CD4-positive, alpha-beta T cell treated with Interleukin-4 for 4 hours (primary cell): ENCODE measurements at places on chromosomes 3 and 15.

DNA sequence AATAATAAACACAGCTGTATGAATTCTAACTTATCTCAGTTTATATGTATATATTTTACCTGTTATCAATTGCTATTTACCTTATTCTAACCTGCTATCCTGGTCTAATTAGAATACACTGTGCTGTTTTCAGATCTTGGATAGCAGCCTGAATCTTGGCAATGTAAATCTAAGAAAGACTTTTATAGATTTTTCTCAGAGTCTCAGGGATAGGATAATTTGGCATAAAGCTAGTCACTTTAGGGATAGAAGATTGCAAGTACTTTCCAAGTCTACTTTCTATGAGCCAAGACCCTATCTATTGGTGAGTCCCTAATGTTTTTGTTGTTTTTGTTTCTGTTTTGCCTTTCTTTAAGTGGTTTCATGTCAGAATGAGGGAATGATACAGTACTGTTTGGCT lies 695.7 kb downstream of the NAALADL2 start:
- no peak for DNase-seq

GRCh38 chr15:91561371-91562100 lies 292.0 kb upstream of the SLCO3A1 start:
- no peak for DNase-seq

DNA sequence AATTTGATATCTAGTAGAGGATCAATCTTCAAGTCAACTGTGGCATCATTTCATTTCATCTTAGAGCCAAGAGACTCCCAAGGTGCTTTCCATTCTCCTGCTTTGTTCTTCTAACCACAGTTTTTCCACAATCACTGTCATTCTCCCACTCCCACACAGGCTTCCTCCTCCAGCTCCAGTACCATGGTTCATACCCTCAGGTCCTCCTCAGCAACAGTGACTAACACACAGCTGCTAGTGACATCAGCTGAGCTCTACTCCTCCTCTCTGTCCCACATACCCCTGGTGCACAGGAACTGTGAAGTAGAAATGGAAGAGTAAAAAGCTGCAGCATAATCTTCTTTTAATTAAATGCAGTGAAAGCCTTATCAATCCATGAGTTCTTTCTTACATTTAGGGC lies 200.2 kb upstream of the DPH6 start:
- no peak for DNase-seq

GRCh38 chr15:71939981-71940588 lies 129.7 kb downstream of the NR2E3 start:
- DNase-seq, result no peak

- no peak for DNase-seq
Measured at GRCh38 chr3:175346573-175347356, 487.6 kb downstream of the NAALADL2 start.
